Smooth muscle cell of the umbilical artery (primary cell): ENCODE measurements at places on chromosomes 11 and 22. TPM values are rescaled to one million over a fixed set of nuclear protein-coding genes. Genes with fewer than 3 reads are reported as not detected.

Gene KRTAP5-9
- total RNA-seq: not detected in 2 replicates

Gene TREH
- not detected in 2 replicates for total RNA-seq

Gene APOA4
- not detected in 2 replicates for total RNA-seq

Gene OR8D4
- total RNA-seq: not detected in 2 replicates

Gene MMP10
- 1.3 and 2.1 TPM in 2 replicates for total RNA-seq

Gene OR5A1
- not detected in 2 replicates for total RNA-seq

Gene OR8G5
- total RNA-seq: not detected in 2 replicates

Gene OR4A16
- not detected in 2 replicates for total RNA-seq
